ENCODE measurements at places on chromosomes 2 and 18.

GRCh38 chr18:55072698-55073097 is 113.4 kb upstream of the CCDC68 start:
- DNase-seq: no peak

- no peak for DNase-seq
These were observed 34.9 kb upstream of the CD302 start for GRCh38 chr2:159832858-159833257.

DNA sequence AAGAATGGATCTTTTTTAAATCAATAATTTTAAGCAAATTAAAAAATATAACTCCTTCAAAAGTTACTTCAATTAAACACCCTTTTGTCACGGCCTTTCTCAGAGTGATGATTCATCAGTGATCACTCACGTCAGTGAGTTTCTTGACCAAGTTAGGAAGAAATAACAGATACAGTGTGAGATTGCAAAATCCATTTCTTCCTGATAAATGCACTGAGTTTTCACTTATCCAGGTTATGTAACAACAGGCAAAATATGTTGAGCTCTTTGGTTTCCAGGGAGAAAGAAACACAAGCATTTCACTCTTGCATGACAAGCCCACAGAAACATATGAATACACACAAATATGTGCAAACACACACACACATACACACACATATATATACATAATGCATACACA is 195.9 kb upstream of the CYRIA start:
- DNase-seq: no peak

DNA sequence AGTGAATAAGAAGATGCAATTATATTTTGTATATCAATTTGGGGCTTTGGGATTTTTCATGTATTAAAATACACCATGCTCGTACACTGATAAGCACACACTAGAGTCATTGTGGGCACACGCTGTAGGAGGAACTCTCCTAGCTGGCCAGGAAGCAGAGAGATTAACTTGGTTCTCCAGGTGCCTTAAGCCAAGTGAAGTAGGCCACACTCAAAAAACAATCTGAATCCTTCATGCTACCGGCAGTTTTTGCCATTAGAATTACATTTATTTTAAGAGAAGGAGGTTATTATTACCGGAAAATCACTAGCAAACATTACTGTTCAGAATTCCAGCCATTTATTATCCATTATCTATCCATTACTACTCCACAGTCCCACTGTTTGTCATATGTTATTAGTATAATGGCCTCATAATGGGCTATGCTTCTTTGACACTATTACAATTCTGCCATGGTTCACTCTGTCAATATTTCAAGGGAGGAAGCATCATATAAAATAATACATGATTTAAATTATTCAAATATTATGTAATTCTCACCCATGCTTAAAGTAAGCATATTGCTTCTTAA is 214.4 kb downstream of the L3MBTL4 start:
- no peak for DNase-seq

DNA sequence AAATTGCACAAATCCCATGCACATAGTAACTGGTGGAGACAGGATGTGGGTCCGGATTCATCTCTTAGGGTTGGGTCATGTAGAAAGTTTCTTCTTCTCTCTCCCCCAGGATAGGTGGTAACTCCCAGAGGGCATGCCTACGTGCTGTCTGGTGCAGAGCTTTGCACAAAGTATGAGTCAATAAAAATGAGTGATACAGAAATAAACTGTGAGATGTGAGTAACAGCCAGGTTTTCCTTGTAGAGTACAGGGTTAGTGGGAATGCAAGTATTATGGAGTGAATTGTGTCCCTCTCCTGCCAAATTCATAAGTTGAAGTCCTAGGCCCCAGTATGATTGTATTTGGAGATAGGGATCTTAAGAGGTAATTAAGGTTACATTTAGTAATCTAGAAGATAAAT is 289.4 kb downstream of the ALK start:
- no peak for DNase-seq
